Activated CD8-positive, alpha-beta memory T cell treated with anti-CD3 and anti-CD28 coated beads for 24 hours (primary cell): ENCODE measurements at places on chromosomes 5 and 9.

DNA sequence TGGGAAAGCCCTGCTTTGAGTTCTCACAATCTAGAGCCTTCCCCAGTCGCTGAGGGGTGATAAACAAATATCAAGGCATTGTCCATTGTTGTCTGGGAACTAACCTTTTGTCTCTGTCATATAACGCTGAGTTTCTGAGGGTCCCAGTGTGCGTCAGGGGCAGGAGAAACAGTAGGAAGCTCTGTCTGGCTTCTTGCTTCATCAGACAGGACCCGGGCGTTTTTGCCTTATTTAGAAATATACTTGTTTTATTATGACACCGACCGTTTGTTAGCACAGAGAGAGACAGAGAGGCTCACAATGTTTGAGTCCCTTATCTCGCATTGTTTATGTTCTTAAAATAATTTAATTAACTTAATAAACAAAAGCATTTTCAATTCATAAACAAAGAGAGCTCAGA, 204.9 kb upstream of the GAS1 start:
- no peak for DNase-seq

GRCh38 chr9:114051281-114051680, 26.8 kb downstream of the AMBP start:
- DNase-seq = no peak

DNA sequence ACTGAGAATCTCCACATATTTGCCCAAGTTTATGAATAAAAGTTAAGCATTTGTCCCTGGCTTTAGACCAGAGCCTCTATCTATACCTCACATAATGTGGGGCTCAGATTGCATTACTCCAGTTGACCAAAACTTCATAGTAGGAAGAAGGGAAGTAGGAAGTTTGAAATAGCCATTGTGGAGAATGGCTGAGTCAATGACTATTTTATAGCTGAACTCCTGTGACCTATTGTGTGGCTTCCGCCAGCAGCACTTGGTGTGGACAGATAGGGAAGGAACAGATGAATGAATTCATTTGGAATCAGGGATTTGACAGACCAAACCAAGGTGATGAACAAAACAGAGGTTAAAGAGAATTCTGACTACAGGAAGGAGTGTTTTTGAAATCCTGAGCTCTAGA, 92.9 kb upstream of the LPAR1 start:
- DNase-seq = no peak

DNA sequence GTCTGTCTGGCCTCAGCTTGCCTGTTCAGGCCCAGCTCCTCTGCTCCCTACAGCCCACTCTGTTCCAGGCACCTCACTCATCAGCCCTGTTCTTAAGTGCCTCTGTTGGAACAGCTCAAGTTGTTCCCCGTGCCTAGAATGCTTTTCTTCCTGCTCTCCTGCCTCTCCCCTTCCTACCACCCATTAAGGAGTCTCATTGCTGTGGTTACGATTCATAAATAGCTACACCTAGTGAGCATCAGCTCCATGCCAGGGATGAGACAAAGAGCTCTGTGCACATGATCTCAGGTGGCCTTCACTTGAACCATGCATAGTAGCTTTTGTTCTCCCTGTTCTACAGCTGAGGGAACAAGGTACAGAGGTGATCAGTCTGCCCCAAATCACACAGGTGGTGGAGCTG, 54.3 kb downstream of the PSD2 start:
- no peak for DNase-seq

DNA sequence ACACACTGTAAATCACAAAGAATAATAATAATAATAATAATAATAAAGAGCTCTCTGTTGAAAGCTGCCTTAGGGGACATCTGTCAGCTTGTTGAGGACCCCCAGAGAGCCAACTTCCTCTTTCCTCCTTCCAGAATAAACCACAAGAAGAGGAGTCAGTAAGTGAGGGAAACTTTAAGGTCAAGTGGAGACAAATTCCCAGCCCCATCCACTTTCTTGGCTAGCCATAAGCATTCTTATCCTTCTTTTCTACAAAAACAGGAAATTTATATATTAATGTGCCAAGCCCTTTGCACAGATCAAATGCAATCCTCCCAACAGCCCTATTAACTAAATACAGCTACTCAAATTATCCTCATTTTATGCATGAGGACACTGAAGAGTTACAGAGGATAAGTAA, 9.4 kb upstream of the C5orf58 start:
- DNase-seq = no peak

- no peak for DNase-seq
These were observed 244.7 kb downstream of the NPR3 start for GRCh38 chr5:32955814-32956213.

- DNase-seq = no peak
These were observed 398.7 kb downstream of the EBF1 start for GRCh38 chr5:158701007-158701391.

DNA sequence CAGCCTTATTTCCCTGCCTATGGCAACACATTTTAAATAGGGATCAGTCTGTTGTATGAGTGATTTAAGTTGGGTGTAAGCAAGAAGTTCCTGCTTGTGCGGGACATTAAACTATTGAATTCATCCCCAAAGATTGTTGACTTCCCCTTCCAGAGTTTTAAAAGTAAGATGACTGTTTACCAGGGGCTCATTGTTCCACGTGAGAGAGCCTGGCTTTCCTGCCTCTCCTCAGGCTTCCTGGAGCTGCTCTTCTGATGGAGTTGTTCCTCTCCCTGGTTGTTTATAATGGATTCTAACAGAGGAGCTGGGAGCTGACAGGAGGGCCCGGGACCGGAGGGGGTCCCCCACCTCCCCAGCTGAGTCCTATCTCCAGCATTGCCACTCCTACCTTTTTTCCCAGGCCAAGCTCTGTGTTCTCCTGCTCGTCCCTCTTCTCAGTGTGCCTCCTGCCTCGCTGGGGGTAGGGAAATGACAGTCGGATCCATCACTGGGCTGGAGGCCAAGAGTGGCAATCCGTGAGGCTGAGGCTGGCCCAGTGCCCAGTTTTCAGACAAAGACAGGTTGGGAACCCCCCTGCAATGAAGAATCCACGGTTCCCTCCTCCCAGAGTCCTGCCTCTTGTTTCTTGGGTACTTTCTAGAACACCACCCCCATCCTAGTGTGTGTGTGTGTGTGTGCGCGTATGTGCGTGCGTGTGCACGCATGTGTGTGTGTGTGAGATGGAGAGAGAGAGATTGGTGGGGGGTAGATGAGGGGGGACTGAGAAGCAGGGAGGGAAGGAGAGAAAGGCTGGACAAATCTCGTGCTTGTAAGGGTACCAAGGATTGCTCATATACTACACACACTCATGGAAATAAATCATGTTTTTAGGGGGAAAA, 123.7 kb upstream of the NFIB start:
- DNase-seq = no peak

DNA sequence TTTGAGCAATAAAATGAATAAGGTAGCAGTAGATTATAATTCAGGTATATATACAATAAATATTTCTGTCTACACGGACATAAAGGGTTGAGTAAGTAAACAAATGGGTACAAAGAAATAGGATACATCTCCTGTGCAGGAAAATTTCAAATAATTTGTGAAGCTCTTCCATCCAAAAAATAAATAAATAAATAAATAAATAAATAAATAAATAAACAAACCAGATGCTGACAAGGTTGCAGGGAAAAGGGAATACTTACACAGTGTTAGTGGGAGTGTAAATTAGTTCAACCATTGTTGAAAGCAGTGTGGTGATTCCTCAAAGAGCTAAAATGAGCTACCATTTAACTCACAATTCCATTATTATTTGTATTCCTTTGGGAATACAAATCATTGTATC, 227.3 kb upstream of the CDH18 start:
- no peak for DNase-seq

DNA sequence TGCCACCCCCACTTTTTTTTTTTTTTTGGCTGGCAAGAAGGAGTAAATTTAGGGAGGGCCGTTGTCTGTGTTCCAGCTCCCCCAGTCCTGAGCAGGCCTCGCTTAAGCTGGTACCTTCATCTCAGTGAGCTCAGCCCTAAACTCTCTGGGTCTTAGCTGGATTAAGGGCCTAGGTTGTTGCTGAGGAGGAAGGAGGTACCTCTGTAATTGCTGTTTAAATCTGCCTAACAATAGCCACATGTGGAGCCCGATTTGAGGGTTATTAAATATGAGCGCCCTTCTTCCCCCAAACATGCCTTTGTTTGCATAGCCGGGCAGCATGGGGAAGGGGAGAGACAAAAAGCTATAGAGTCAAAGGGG, 179.0 kb upstream of the PITX1 start:
- peak; percentile 13 for DNase-seq

GRCh38 chr5:159752622-159753275, 163.5 kb upstream of the ADRA1B start:
- DNase-seq = no peak

- DNase-seq = no peak
These were observed 3.2 kb downstream of the WDR5 start for GRCh38 chr9:134139081-134139480.

DNA sequence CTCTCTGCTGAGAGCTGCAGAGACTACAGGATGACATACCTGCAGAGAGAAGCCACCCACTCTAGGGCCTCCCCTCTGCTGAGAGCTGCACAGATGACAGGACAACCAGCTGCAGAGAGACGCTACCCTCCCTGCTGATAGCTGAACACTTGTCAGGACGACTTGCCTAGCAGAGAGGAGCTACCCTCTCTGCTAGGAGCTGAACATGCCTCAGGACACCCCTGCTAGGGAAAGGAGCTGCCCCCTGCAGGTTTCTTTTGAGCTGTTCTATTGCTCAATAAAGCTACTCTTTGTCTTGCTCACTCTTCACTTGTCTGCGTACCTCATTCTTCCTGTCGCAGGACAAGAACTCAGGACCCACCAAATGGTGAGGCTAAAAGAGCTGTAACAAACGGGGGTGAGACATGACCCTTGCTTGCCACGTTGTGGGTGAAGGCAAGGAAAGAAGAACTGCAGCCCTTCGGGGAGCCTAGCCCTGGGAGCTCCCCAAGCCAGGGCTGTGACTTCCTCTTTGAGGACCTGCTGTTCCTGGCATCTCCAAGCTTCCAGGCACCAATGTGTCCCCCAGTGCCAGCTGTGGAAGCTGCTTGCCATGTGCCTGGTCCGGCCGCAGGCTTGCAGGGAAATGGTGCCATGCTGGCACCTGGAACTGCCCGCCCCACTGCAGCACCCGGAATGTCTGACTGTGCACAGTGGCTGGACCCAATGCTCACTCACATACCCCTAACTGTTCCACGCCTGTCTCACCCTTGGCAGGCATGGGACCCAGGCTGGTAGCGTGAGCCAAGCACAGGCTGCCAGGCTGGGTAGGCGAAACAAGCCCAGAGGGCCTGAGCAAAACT, 5.1 kb upstream of the TESK1 start:
- no peak for DNase-seq

DNA sequence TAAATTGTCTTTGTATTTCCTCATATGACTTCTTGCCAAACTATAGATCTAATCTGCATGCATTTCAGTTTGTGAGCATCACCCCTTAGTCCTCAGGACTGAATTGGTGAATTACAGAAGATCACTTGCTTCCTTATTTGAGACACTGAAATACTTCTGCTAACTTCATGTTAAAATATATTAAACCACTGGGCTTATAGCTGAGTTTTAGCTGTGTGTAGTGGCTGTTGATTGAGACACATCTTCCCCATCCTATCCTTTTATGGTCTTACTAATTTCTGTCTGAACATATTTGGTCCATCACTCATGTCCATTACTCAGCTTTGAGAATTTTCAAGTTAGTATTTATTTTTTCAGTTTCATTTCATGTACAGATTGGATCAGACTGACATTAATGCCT, 295.9 kb downstream of the PSAT1 start:
- DNase-seq = no peak

- no peak for DNase-seq
These were observed 171.7 kb downstream of the C9orf152 start for GRCh38 chr9:110036286-110036685.

DNA sequence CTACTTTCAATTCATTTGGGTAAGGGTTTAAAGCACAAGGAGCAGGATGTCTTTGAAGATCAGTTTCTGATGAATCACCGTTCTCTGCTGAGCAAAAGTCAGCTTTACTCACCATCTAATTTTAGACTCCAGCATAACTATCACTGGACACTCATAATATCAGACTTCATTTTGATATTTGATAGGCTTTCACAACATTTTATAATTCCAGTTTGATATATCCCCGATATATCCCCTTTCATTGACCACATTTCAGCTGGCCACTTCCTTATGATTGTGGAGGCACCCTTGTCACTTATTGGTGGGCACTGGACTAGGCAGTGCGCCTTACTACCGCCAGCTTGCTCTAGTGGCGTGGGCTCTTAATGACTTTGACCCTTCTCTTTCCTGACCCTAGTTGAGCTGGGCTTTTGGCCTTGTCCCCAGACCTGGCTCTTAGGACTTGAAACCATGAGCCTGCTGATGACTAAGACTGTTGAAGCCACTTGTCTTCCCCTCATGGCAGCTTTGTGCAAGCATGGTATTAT, 46.8 kb downstream of the CYSTM1 start:
- no peak for DNase-seq

GRCh38 chr5:13985731-13986418, 41.4 kb upstream of the DNAH5 start:
- DNase-seq = no peak

DNA sequence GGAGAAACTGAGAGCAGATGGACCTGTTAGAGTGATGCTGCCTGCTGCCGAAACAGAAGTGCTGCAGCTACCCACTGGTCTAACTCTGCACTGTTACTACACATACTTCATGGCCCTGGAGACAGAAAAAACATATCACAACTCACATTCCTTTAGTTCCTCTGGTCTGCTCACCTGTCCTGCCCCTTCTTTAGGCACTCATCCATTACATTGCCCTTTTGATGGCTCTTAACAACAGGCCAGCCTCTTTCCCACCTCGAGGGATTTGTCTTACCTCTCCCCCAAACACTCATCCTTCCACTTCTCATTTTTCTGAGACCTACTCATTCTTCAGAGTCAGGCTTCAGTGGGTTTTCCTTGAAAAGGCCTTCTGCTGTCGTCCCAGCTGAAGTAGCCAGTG, 49.2 kb downstream of the KCTD16 start:
- DNase-seq = no peak

GRCh38 chr5:135210286-135211055, 176.4 kb upstream of the PITX1 start:
- DNase-seq = peak; percentile 35

DNA sequence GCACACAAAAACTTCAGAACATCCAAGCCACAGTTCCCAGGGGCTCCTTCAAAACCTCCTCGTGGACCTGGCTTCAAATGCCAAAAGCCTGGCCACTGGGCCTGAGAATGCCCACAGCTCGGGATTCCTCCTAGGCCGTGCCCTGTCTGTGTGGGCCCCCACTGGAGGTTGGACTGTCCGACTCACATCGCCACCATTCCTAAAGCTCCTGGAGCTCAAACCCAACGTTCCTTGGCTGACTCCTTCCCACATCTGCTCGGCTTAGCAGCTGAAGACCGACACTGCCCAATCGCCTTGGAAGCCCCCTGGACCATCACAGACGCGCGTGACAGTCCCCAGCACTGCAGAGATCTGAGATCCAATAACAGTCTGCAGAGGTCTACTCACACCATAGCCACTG, 7.7 kb downstream of the SIT1 start:
- no peak for DNase-seq

- DNase-seq = peak; percentile 75
These were observed 645 bp downstream of the SAP30L start for GRCh38 chr5:154446195-154447088.
